ENCODE measurements at places on chromosomes 2 and 18.

- no peak for DNase-seq
Observed at GRCh38 chr2:216465579-216466195, 33.0 kb upstream of the RPL37A start.

- DNase-seq: no peak
Observed at GRCh38 chr18:56510108-56510507, 128.3 kb downstream of the TXNL1 start.

GRCh38 chr2:47992671-47993070 is 86.4 kb upstream of the FBXO11 start:
- no peak for DNase-seq

DNA sequence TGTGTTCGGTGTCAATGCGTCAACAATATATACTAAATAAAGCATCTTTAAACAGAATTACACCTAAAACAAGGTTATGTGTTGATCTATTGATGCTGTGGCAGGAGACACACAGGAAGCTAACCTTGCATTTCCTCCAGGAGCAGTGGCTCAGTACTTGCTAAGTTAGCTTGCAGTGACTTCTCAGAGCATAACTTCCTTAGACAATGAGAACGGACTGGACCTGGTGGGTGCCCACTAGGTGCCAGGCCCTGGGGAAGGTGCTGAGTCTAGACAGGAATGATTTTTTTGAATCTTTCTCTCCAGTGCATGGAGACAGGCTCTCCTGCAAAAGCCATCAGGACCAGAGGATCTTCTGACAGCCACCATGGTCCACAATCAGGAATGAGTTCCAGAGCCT is 73.8 kb upstream of the MGAT4A start:
- no peak for DNase-seq

- no peak for DNase-seq
Observed at GRCh38 chr2:113940891-113941290, 51.0 kb downstream of the ACTR3 start.

DNA sequence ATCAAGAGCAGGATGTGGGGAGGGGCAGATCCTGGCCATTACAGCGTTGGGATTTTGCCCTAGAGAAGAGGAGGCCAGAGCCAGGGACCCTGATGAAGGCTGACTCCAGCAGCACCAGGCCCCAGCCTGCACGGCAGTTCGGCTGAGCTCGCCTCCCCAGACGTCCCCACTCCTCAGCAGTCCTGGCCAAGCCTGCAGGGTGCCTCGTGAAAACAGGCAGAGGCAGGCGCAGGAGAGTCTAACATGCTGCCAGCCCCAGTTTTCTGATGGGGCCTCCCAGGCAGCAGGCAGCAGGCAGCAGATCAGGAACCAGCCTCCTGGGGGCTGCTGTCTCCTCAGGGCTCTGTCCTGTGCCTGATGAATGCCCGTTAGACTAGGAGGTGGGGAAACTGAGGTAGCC is 19.7 kb upstream of the GLI2 start:
- DNase-seq: no peak

DNA sequence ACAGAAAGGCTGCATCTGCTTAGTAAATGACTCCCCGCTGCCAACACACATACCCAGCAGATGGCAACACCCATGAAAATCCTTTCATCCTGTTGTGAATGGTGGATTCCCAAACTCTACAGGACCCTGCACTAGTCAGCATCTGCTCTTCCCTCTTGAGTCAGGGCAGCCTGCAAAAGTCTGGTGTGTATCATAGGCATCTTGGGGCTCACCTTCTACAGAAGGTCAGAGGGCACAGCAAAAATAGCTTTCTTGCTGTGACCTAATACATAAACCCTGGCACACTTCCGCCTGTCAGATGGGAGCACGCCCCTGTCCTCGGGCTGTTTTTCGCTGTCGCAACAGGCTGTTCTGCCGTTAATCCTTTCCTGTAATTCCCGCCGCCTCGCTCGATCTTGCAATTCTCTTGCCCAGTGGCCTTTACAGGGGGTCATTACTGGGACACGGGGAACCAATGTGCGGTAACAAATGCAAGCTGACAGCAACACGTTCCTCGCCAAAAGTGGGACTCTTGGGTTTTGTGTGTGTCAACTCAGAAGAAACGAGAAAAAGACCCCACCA is 19.9 kb upstream of the SCYGR1 start:
- DNase-seq: no peak
